ENCODE measurements at places on chromosomes 2 and 18.

- no peak for DNase-seq
Observed at GRCh38 chr2:159738509-159739390, 26.4 kb downstream of the MARCHF7 start.

DNA sequence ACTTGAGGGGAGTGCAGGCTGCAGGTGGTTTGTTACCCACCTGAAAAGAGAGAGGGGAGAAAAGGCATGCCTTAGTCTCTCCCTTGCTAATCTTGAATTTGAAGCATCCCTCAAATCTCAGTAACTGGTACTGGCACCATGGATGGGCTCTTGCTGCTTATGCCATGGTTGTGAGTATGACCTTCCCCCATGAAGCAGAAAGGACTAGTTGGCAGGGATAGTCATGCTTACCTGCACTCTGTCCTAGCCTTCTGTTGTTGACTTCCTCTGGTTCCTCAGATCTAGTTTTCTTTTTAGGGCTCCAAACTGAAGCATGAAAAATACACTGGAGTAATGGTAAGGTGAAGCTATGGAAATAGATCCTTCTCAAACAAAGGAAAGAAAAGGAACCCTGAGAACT is 191.2 kb downstream of the SPAG16 start:
- DNase-seq, result no peak

DNA sequence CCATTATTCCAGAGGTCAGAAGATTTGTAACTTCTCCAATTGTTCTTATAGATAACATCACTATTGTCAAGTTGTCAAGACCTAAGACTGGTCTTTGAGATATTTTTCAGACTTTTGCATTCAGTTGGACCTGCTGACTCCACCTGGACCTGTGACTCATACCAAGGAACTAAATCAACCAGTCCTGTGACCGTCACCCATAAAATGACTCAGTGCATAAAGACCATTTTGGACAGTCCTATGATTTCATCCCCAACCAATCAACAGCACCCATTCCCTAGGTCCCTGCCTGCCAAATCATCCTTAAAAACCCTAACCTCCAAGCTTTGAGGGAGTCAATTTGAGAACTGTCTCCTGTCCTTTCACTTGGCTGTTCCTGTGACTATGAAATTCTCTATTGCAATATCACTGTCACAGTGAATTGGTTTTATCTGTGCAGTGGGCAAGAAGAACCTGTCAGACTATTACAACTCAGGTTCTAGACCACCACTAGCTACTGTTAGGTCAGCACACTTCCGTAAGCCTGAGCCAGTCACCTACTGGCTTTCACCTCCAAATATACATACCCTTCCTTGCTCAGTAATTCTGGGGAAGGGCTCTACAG is 17.1 kb downstream of the DPP4 start:
- no peak for DNase-seq

DNA sequence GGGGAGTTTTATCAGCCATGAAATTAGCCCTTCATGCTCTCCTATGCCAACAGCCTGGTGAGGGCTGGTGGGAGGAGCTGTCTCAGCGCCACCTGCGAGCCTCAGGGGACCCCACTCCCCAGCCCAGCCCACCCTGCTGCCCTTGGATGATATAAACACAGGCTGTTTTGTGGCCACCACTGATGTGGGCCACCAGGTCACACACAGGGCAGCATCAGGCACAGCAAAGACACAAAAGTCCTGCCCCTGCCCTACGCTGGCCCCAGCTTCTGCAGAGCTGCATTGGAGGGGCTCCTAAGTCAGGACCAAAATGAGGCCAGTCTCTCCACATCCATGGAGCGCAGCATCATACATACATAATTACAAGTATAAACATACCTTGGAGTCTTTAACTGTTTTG is 110.6 kb upstream of the TEX51 start:
- DNase-seq, result no peak

- no peak for DNase-seq
Observed at GRCh38 chr18:22345718-22346117, 72.0 kb downstream of the CTAGE1 start.

- DNase-seq, result no peak
Observed at GRCh38 chr2:144452989-144453336, 67.0 kb downstream of the ZEB2 start.

DNA sequence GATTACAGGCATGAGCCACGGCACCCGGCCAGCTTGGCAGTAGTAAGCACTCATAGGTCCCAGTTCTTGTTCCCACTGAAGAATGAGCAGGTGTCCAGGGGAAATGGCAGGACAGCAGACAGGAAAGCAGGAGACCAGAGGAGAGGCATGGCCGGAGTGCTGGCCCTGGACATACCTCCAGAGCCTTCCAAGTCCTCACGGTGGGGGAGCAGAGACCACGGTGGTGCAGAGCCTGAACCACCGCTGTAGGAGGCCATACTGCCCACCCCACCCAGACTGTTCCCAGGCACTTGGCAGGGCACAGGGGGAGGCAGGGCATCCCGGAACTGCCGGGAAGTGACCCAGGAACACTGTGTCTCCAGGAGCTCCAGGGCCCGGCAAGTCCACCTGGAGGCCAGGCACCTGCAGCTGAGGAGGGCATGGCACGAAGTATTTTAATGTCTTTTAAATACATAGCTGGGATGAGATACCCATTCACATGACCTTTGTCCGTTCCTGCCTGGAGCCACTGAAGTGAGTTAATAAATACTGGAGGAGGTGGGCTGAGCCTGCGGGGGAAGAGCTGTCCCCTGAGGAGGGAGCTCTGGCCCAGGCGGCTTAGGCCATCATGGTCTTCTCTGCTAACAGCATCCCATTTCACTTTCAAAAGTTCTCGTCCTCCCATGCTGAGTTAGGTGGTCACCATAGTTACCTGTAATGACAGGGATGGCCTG is 49.7 kb upstream of the TFCP2L1 start:
- no peak for DNase-seq

DNA sequence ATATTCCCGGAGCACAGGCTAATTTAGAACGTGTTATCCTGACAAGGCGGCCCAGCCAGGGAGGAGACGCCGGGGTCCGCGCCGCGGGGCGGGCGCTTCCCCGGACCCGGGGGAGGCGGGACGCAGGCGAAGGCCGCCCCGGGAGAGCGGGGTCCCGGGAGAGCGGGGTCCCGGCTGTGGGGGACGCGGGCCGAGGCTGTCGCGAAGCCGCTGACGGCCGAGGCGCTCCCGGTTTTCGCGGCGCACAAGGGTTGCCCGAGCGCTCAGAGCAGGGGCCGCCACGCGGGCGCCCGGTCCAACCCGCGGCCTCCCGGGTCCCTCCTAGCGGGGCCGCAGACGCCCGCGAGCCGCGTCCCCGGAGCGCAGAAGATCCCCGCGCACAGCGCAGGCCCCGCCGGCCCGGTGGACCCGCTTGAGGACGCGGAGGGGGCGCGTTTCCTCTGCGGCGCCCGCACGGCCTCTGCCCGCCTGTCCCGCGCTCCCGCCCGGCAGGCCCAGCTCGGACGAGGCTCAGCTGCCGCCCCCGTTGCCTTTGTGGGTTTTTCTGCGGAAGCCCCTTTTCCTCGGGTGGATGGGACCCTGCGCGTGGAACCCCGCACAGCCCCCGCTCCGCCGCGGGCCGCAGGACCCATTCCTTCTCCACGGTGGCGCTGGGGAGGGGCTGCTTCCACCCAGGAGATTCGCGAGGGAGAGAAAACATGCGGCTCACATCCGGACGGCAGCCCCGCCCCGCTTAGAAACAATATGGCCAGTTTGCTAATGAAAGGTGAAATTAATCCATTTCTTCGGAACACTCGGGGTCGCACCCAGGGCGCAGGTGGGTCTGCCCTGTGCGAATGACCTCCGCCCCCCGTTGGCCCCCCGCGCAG is 9.6 kb upstream of the KCNG2 start:
- no peak for DNase-seq

DNA sequence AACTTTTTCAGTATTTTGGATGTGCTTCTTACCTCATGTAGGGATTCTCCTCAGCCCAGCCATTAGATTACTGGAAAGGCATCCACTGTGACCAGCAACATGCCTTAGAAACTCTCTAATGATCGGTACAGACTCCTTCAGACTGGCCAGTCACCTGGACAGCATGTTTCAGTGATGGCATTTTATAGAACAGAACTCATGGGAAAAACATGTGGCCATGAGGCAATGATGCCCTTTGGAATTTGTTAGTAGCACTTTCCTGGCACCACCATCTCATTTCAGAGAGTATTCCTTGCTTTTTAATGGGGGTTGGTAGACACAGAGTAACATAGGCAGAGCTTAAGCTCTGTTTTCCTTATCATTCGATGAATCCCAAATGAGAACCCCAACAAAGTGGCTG is 72.1 kb upstream of the FAM98A start:
- DNase-seq, result no peak

DNA sequence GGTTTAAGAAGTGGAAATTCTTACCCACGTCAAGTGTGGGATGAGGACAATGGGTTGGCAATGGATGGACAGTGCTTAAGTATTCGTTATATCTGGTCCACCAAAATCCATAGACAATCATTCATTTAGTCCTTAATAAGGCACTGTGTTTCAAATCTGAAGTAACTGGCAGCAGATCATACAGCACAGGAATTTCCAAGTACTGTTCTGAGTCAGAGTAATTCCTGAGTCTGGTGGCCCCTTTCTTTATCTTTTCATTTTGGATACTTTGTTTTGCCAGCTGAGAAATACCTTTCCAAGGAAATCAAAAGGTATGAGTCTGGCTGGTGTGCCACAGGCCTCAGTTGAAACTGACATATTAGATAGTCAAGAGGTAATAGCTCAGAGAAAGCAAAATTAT is 31.4 kb upstream of the CCDC102B start:
- DNase-seq, result no peak

DNA sequence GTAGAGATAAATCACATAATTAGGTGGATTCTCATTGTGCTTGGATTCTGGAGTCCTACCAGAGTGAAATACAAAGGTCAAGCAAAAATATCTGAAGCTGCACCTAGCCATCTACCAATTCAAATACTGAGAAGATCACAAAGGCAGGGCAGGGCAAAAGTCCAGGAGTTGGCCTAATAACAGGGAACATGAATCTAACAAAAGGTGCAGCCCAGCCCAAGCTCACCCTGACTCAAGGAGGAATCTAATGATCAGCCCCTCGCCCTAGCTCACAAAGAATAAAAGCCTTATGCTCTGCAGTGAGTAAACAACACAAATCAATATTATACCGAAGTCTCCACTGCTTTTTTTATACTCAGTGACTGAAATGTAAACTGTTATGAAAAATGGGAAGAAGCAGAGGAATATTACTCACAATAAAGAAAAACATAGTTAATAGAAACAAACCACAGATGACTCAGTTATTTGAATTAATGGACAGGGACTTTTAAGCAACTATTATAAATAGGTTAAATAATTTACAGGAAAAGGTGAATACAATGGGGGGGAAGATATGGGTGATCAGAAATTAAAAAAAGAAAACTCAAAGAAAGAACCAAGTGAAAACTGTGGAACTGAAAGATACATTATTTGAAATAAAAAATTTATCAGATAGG is 49.5 kb downstream of the ANTXR1 start:
- no peak for DNase-seq

DNA sequence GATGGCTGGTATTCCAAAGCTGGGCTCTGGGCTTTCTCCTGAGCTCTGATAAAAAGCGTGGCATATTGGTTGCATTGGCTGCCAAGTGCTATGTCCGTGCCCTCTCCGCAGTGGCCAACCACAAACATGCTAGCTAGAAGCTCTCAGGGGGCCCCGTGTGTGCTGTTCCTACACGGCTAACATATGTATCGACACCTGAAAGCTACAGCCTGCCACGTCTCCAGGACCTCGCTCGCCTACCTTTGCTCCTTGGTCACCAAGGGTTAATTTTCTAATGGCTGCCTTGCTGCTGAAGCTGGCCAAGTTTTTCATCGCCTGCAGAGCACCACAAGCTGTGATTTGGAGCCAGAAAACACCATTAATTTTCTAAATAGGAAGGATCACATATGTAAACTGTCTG is 888.4 kb downstream of the BCL11A start:
- DNase-seq, result no peak

DNA sequence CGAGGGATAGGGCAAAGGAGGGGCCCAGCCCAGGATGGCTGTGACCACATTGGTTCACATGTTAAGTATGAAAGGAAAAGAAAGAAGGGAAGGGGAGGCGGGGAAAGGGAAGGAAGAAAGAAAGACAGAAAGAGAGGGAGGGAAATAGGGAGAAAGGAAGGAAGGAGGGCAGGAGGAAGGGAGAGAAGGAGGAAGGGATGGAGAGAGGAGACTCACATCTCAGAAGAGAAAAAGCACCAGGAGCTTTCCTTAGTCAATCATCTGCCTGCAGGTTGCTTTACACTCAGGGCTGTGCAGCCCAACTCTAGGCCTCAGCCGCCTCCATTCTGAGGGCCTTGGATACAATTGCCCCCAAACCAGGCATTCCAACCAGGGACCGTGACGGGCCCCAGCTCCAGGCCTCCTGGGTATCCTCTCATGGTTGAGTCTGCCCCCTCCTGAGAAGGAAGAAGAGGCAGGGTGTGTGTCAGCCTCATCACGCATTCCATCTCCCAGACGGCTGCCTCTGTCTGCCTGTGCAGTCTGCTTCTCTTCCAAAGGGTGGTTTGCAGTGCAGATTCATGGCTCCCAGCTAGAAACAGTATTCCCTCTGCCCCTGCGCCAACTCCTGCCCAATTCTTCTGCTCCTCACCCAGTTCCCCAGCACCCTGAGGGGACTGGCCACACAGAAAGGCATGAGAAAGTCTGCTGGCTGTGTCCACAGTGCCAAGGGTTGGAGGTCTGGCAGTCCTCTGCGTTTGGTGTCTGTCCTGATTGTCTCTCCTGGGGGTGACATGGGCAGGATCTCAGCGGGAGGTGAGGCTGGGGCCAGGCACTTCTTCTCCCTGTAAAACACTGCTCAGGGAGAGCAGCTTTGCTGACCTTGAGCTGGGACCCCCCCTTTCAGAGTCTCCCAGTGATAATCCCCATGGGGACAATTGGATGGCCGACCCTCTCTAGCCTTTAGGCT is 163.3 kb downstream of the SMAD7 start:
- no peak for DNase-seq

GRCh38 chr2:184371641-184372040 is 226.7 kb upstream of the ZNF804A start:
- no peak for DNase-seq

- DNase-seq, result no peak
Observed at GRCh38 chr2:52017646-52018235, 985.8 kb upstream of the NRXN1 start.
